ENCODE measurements at places on chromosomes 5 and 9. TPM values are rescaled to one million over a fixed set of nuclear protein-coding genes. Genes with fewer than 3 reads are reported as not detected.

The POLR3G gene
- 0.77 TPM for polyA plus RNA-seq

The RNF208 gene
- not detected for polyA plus RNA-seq

The KIF24 gene
- polyA plus RNA-seq: 0.23 TPM

The ZNG1F gene
- 6.4 TPM for polyA plus RNA-seq

The ABO gene
- polyA plus RNA-seq: not detected

The C5 gene
- polyA plus RNA-seq: 0.41 TPM

The FOXD4L4 gene
- not detected for polyA plus RNA-seq

The FCHO2 gene
- 0.30 TPM for polyA plus RNA-seq

The MCIDAS gene
- not detected for polyA plus RNA-seq

The IL4 gene
- polyA plus RNA-seq: not detected

The ADRA1B gene
- not detected for polyA plus RNA-seq

The PTGDS gene
- not detected for polyA plus RNA-seq

The CDH9 gene
- not detected for polyA plus RNA-seq

The SUSD3 gene
- polyA plus RNA-seq: 315 TPM

The TAS2R1 gene
- not detected for polyA plus RNA-seq

The GFI1B gene
- not detected for polyA plus RNA-seq

The SPATA6L gene
- 0.68 TPM for polyA plus RNA-seq

The C9orf50 gene
- not detected for polyA plus RNA-seq

The PCDHGB2 gene
- polyA plus RNA-seq: not detected

The LIFR gene
- not detected for polyA plus RNA-seq

The PHAX gene
- polyA plus RNA-seq: 80.5 TPM

All from naive thymus-derived CD4-positive, alpha-beta T cell (primary cell).